ENCODE measurements at places on chromosomes 6 and 20.

DNA sequence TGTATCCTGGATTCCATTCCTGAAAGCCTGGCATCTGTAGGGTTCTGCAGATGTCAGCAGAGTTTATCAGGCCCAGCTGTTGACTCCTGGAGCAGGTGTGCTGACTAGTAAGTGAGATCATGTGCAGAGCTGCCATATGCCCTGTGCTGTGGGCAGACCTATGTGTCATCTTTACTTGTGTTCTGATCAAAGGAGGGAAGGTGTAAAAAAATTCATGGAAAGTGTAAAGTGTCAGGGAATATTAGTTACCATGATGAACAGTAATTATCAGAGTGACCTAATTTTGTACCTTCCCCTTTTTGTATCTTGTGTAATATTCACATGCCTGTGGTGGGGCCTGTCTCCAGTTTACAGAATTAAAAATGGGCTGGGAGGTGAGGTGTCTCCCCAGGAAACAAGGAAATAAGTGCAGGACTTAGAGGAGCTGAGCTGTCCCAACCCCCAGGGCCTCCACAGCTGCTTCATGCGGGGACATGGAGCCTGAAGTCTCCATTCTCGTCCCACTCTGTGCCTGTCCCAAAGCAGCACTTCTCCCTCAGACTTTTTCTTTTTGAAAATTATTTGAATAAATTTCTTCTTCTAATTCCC lies 148.2 kb upstream of the GGTLC1 start:
- DNase-seq: no peak

GRCh38 chr6:156919814-156920369 lies 142.7 kb downstream of the ARID1B start:
- DNase-seq: no peak

GRCh38 chr6:41739041-41739440 lies 3.6 kb upstream of the TFEB start:
- no peak for DNase-seq

DNA sequence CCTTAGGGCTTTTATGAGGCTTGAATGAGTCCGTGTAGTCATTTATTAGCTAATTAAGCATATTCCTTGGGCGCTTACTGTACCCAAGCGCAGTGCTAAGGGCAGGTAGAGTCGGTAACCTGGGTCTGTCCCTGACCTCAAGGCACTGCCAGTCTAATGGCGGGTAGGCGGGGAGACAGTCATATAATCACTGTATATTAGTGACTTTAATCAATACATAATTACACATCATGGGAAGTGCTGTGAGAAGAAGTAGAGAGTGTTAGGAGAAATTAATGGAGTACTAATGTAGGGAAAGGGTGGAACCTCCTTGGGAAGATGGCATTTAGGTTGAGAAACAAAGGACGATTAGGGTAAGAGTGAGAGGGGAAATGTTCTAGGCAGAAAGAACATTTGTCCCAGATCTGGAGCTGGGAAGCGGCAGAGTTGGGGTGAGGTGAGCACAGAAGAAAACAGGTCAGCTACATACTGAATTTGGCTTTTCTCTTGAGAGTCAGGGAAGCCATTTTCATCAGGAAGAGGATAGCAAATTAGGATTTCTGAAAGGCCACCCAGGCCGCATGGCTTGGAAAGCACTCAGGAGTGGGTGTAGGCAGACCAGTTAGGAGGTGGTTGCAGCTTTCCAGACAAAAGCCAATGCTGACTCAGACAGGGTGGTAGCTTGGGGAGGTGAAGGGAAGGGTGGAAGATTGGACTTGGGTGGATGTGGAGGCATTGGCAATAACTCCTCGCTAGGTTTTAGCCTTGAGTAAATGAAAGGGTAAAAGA lies 954 bp upstream of the BLCAP start:
- DNase-seq: no peak

GRCh38 chr6:159109391-159109790 lies 59.8 kb upstream of the FNDC1 start:
- no peak for DNase-seq

- peak; percentile 38 for DNase-seq
Observed at GRCh38 chr6:17042422-17043147, 59.3 kb upstream of the STMND1 start.

DNA sequence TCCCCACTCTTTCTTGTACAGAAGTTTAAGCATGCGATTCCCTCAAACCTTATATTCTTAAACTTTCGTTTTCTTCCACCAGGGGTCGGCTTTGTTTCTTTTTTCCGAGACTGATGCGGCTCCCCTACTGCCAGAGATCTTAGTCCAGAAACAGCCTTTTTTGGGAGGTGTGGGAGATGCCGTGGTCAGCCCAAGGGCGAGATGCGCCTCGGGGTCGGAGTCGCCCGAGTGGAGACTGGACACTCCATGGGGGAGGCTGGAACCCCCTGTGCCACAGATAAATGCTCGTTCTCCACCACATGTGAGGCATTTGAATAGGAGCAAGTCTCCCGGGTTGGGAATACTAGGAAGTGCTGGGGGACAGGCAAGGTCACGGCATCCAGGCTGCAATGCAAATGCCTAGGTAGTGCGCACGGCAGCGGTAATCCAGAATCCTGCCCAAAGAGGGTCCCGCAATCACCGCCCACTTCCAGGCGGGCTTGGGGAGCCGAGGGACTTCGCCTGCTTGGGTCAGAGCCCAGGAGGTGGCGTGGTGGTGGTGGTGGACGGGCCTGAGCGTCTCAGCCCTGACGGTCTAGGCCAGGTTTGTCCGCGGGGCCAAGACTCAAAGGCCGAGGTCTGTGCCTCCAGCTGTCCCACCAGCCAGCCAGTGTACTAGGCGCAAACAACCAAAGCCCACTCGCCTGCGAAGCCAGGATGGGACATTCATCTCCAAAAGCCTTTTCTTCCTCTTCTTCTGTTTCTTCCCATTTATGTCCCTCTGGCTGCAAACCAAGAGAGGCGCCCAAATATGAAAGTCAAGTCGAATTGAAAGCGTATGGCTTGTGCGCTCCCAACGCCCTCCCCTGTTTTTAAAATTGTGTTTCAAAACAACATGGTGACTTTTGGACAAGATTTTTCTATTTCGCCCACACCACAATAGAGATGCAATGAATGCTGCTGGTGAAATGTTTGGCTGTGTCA lies 39.3 kb upstream of the OSTM1 start:
- DNase-seq: peak; percentile 25

GRCh38 chr6:19755181-19755580 lies 82.0 kb upstream of the ID4 start:
- DNase-seq: no peak

GRCh38 chr6:19329078-19329477 lies 508.1 kb upstream of the ID4 start:
- DNase-seq: no peak

DNA sequence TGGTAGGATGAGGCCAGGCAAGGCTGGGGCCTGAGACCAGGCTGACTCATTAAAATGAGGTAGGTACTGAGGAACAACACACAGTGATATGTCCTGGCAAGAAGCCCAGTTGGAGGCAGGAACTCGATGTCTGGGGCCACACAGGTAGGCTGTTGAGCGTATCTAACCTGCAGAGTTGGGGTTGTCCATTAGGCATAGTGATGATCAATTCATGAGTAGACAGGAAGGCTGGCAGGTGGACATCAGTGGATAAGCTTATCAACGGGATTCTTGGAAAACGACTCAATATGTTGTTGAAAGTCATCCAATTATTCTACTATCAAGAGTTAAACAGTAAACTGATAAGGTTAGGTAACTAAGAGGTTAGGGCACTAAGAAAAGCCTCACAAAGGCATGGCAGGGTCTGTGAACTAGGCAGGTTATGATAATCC lies 193.2 kb upstream of the COL21A1 start:
- no peak for DNase-seq

DNA sequence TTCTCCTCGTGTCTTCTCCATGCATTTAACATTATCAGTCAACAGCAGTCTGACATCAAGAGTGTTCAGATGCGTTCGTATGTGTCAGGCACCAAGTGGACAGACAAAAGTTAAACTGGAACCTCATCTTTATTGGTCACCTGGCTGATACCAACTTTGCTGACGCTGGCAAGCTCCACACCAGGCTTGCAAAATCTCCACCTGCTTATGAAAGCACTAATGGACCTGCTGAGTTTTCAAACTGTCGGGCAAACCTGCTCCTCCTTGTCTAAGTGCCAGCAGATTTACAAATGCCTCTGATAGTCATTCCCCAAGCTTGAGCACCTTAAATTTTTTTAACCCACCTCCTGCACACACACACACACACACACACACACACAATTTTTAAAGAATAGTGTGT lies 27.9 kb upstream of the DSP start:
- no peak for DNase-seq

DNA sequence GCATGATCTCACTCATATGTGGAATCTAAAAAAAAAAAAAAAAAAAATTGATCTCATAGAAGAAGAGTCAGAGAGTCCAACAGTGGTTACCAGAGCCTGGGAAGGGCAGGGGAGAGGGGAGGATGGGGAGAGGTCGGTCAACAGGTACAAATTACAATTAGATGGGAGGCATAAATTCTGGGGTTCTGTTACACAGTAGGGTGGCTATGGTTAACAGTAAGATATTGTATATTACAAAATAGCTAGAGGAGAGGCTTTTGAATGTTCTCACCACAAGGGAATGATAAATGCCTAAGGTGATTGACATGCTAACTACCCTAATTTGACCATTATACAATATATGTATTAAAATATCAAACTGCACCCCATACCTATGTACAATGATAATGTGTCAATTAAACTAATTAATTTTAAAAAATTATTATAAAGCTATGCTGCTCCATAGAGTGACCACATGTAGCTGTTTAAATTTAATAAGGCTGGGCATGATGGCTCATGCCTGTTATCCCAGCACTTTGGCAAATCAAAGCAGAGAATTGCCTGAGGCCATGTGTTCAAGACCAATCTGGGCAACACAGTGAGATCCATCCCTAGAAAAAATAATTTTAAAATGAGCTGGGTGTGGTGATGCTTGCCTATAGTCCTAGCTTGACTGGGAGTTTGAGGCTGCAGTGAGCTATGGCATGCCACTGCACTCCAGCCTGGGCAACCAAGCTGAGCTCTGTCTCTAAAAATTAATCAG lies 70.9 kb downstream of the SNX5 start:
- no peak for DNase-seq

DNA sequence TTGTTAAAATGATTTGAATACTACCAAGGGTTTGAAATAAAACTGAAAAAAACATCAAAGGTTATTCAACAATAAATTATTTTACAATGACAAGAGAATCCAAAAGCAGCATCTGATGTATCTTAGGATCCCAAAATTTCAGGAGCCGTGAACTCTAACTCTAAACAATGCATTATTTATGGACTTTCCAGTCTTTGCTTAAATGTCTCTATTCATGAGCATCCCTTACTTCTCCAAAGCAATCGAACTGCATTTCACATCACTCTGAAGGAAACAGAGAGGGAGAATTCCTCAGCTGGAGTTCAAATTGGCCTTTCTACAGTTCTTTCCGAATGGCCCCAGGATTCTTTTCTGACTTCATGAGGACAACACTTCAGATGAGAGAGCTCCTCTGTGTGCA lies 229.1 kb downstream of the CBLN4 start:
- no peak for DNase-seq

- no peak for DNase-seq
Observed at GRCh38 chr6:116533233-116533957, 12.1 kb downstream of the TRAPPC3L start.

DNA sequence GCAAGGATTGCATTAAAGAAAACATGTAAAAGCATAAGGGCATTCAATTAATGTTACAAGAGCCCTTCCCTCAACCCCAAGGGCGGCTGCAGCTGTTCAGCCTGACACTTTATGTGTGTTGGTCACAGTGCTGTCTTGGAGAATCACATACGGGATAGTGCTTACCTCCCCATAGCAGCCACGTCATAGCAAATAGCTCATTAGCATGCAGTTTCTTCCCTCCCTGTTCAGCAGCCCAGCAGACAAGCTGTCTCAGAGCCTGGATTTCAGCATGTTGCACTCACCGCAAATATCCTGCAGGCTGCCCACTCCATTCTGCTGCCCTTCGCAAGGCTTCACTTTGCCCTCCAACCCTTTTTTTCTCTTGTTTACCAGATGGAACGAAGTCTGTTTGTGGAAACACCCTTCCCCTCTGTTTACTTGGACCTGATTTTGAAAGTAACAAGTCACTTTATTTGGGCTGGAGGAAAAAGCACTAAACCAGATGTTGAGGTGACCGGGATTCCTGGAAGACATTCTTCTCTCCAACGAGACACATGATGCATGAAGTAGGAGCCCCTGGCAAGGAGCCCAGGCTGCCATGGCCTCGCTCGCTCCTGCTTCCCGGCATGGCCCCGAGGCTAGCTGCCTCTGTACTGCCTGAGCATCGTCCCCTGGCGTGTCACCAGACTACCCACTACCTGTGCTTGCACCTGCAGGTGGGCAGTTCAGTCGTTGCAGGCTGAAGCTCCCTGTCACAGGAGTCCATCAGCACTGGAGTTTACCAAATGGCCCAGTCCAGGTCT lies 151.6 kb upstream of the GMDS start:
- no peak for DNase-seq

- DNase-seq: no peak
Observed at GRCh38 chr6:25404693-25405169, 125.6 kb downstream of the CARMIL1 start.

GRCh38 chr6:13434777-13435176 lies 52.6 kb downstream of the GFOD1 start:
- no peak for DNase-seq

DNA sequence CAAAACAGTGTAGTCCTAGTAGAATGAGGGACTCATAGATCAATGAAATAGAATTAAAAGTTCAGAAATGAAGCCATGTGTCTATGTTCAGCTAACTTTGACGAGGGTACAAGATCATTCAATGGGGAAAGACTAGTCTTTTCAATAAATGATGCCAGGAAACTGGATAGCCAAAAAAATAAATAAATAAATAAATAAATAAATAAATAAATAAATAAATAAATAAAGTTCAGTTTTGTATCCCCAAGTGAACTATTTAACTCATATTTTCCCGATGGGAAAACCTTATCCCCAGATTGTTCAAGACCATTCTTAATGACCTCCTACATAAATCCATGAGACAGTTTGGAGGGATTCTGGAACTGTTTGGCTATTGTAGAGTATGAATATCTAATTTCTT lies 277.1 kb upstream of the EYS start:
- DNase-seq: no peak

DNA sequence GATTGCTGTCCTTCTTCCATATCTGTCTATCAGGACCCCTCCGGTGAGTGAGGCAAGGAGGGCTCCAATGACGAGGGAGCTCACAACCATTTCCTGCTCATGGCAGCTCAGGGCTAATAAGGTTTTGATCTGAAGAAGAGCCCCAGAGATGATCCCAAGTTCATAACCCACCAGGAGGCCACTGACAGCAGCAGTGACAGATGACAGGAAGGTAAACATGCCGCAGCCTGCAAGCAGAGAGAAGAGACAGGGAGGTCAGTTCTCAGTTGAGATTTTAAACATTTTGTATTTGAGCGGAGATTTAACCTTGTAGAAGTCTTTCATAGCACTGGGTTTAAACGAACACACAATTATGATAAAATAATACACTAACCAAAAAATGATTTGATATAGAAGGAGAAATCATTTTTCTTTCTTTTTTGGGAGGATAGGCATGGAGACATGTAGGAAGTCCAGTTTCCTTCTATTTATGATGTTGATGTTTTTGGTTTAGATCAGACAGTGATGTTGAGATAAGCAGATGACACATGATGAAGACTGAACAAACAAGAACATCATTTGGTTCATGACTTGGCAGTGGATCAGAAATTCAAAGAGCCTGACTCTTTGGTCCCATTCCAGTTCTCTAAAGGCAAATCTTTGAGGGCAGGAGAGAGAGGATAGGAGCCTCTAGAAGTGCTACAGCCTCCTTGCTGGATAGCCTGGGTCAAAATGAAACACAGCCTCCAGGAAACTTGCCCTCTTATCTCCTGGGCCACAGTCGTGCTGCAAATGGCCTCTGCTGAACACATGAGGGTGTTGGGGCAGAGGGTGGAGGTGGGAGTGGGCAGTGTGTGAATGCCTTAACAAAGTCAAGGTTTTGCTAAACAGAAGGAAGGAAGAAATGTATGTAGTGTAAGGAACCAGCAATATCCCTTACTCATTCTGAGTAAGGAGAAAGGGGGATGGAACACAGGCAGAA lies 22.6 kb downstream of the SLC2A12 start:
- no peak for DNase-seq

All from T1000 (cell line).